Naive thymus-derived CD8-positive, alpha-beta T cell (primary cell): ENCODE measurements at places on chromosomes 13 and 19. TPM values are rescaled to one million over a fixed set of nuclear protein-coding genes. Genes with fewer than 3 reads are reported as not detected.

DNA sequence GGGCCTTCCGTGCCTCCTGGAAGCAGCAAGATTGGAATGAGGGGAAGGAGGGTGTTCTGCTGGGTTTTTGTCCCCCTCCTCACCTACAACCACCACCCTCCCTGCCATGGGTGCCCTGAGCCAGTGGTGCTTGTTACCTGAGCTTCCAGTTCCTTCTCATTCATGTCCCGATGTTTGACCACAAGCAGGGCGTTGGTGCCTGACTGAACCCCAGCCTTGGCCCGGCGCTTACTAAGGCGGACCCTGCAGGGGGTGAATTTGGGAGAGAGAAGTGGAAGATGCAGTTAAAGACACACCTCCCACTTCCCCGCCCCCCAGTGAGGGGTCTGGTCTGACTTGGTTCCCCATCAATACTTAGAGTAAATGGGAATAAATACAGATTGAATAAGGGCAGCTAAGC lies 4.3 kb downstream of the PAF1 start:
- peaks cover 25% of the 10 kb centered on the region for H3K4me1 ChIP-seq
- DNase-seq: no peak
- H3K36me3 ChIP-seq: no peaks in the 10 kb centered on the region

DNA sequence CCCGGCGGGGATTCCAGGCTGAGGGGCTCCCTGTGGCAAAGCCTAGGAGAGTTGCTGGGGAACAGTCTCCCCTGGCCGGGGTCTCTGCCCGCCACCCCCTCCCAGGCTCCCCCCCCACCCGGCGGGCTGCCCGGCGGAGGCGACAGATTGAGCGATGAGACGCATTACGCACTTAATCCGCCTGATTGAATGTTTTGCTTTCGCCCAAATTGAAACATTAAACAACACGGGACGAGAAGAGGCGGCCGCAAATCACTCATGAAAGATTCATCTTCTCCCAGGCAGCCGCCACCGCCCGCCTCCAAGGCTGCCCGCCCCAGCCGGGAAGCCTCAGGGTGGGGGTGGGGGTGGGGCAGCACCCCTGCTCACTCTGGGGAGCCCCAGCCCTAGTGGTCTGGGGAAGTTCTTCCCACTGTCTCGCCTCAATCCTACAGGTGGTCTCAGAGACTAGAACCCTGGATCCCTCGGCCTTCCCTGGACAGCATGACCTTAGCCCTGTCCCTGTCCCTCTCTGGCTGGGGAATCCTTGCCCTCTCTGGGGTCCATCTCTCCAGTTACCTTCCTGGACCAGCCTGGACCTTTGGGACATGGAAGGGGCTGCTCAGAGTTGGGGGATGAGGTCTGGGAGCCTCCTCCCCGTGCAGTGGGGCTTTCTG lies 7.6 kb upstream of the ERFL start:
- H3K4me3 ChIP-seq: no peak overlapping the region
- H3K27ac ChIP-seq: peak overlapping the region; percentile 93
- H3K36me3 ChIP-seq: no peaks in the 10 kb centered on the region
- H3K27me3 ChIP-seq: no peaks in the 10 kb centered on the region
- H3K4me1 ChIP-seq: peaks cover 34% of the 10 kb centered on the region

- no peaks in the 10 kb centered on the region for H3K36me3 ChIP-seq
- H3K27me3 ChIP-seq: peaks cover 32% of the 10 kb centered on the region
- H3K27ac ChIP-seq: no peak overlapping the region
- no peak overlapping the region for H3K4me3 ChIP-seq
- H3K4me1 ChIP-seq: no peaks in the 10 kb centered on the region
These were observed 12.9 kb downstream of the VSTM2B start for GRCh38 chr19:29538651-29539050.

GRCh38 chr19:28927456-28927855 lies 285.5 kb downstream of the UQCRFS1 start:
- peaks cover 14% of the 10 kb centered on the region for H3K27me3 ChIP-seq
- H3K36me3 ChIP-seq: no peaks in the 10 kb centered on the region
- H3K4me3 ChIP-seq: no peak overlapping the region

GRCh38 chr13:19950374-19950773 lies 8.2 kb upstream of the ZMYM2 start:
- no peak overlapping the region for H3K4me3 ChIP-seq
- DNase-seq: no peak
- peaks cover 5% of the 10 kb centered on the region for H3K27me3 ChIP-seq
- no peaks in the 10 kb centered on the region for H3K4me1 ChIP-seq

GRCh38 chr13:54210397-54211049 lies 1181.9 kb downstream of the OLFM4 start:
- H3K4me1 ChIP-seq: no peaks in the 10 kb centered on the region
- no peak for DNase-seq
- H3K36me3 ChIP-seq: no peaks in the 10 kb centered on the region
- no peak overlapping the region for H3K27ac ChIP-seq

DNA sequence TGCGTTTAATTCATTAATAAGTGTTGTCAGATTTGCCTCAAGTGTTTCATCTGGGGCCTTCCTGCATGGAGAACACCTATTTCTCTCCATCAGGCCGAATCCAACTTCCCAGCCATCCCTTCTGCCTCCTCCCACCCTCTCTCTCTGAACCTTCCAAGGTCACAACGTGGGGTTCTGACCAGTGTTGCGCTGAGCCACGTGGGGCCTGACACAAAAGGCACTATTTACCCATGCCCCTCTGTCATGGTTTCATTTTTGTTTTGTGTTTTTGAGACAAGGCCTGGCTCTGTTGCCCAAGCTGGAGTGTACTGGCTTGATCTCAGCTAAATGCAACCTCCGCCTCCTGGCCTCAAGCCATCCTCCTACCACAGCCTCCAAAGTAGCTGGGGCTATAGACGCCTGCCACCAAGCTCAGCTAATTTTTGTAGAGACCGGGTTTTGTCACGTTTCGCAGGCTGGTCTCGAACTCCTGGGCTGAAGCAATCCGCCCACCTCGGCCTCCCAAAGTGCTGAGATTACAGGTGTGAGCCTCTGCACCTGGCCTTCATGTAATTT lies 8.6 kb upstream of the IRGC start:
- no peak for DNase-seq
- no peak overlapping the region for H3K4me3 ChIP-seq
- H3K36me3 ChIP-seq: peaks cover 3% of the 10 kb centered on the region
- H3K27me3 ChIP-seq: peaks cover 8% of the 10 kb centered on the region
- H3K27ac ChIP-seq: no peak overlapping the region
- H3K4me1 ChIP-seq: no peaks in the 10 kb centered on the region

DNA sequence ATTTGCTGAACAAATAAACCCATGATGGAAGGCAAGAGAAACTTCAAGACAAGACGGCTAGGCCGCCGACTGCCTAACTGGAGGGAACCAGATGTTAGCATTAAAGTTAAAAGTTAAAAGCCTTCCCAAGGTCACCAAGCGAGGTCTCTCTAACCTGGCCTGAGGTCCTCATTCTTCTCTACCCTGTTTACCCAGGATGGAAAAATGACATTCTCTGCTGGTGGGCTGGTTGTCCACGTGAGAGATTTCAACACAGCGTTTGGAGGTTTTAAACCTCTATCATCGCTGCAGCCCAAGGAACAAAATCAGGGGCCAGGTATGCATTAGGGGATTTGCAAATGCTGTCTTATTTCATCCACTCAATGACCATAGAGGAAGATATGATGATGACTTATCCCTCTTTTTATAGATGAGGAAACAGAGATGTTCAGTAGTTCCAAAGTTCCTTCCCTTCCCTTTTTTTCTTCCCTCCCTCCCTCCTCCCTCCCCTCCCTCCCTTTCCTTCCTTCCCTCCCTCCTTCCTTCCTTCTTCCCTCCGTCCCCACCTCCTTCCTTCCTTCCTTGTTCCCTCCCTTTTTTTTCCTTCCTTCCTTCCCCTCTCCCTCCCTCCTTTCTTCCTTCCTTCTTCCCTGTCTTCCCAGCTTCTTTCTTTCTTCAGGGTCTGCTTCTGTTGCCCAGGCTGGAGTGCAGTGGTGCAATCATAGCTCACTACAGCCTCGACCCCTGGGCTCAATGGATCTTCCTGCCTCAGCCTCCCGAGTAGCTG lies 79.7 kb downstream of the INSR start:
- H3K27ac ChIP-seq: no peak overlapping the region
- no peak for DNase-seq
- H3K4me3 ChIP-seq: no peak overlapping the region
- H3K27me3 ChIP-seq: no peaks in the 10 kb centered on the region

- H3K36me3 ChIP-seq: no peaks in the 10 kb centered on the region
- H3K4me3 ChIP-seq: peak overlapping the region; percentile 16
- H3K27ac ChIP-seq: peak overlapping the region; percentile 29
These were observed 116.9 kb downstream of the KCTD12 start for GRCh38 chr13:76769271-76769791.

DNA sequence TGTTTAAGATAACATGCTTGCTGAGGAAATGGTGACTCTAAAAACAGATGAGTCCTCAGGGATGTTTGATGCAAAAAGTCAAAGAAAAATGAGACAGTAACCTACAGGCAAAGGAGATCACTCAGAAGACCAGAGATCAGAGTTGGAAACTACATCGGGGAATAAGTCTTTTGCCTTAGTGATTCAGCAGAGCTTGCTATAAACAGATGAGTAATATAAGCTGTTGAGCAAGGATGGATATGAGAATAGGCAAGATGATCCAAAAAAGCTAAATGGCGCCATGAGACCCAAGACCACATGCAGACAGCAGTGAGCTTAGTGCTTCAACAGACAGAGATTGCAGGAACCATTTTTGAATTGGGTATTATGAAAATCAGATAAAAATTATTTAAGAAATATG lies 168.6 kb downstream of the POSTN start:
- no peak overlapping the region for H3K27ac ChIP-seq
- H3K4me1 ChIP-seq: no peaks in the 10 kb centered on the region
- H3K4me3 ChIP-seq: no peak overlapping the region
- H3K27me3 ChIP-seq: no peaks in the 10 kb centered on the region

DNA sequence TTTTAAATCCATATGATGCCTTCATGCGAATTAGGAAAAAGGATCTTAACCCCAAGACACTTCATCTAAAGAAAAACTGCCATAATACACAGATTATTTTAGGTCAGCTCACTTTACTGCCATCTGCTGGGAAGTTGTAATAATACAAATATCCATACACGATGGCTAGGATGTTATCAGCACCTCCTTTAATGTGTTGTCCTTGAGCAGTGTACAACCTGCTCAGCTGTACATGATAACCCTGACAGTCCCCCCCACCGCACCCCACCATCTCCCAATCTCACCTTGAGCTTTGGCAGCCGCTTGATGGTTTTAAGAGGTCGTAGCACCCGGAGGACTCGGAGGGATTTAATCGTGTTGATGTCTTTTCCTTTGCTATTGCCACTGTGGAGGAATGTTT lies 112.2 kb downstream of the IER2 start:
- H3K4me1 ChIP-seq: peaks cover 17% of the 10 kb centered on the region
- H3K4me3 ChIP-seq: no peak overlapping the region
- H3K36me3 ChIP-seq: no peaks in the 10 kb centered on the region
- peak; percentile 57 for DNase-seq

DNA sequence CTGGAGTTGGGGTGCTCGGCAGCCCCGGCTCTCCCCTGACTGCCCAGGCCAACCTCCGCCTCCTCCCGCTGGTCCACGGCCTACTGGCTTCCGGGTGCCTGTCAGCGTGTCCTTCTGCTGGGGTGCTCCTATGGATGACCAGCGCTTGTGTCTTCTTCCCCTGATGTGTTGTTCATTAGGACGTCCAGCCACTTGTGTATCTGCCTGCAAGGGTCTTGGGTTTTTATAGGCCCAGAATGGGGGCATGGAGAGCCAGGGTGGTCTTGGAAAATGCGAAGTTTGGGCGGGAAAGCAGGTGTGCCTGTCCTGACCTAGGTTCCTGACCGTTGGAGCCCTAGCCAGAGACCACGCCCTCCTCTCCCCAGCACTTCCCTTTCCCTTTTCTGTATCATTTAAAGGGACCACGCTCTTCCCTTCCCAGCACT lies 139.8 kb downstream of the SLITRK5 start:
- no peak overlapping the region for H3K27ac ChIP-seq
- no peaks in the 10 kb centered on the region for H3K36me3 ChIP-seq
- H3K27me3 ChIP-seq: no peaks in the 10 kb centered on the region
- DNase-seq: no peak
- no peak overlapping the region for H3K4me3 ChIP-seq

- no peak overlapping the region for H3K4me3 ChIP-seq
- H3K27ac ChIP-seq: no peak overlapping the region
These were observed 115.8 kb downstream of the ZIC5 start for GRCh38 chr13:99855526-99856420.

GRCh38 chr13:86839221-86839620 lies 832.0 kb upstream of the SLITRK5 start:
- DNase-seq: no peak
- H3K27ac ChIP-seq: no peak overlapping the region
- H3K27me3 ChIP-seq: no peaks in the 10 kb centered on the region
- H3K4me1 ChIP-seq: no peaks in the 10 kb centered on the region

GRCh38 chr19:3346677-3347353 lies 19.6 kb upstream of the NFIC start:
- no peaks in the 10 kb centered on the region for H3K27me3 ChIP-seq
- DNase-seq: no peak
- peaks cover 3% of the 10 kb centered on the region for H3K4me1 ChIP-seq
- H3K4me3 ChIP-seq: no peak overlapping the region

DNA sequence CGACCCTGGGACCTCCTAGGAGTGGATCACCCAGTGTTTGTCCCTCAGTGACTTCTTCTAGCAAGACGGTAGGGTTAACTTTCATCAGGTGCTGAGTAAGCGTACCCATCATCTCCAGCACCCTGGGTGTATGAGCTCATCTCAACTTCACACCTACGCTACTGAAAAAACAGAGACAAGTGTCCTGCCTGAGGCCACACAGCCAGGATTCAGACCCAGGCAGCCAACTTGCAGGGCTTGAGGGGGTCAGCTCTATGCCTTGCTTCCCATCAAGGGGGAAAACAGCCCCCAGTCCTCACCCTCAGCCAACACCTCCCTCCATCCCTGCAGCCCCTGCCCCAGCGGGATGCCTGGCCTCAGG lies 4.6 kb downstream of the TLE2 start:
- no peak overlapping the region for H3K27ac ChIP-seq
- peaks cover 28% of the 10 kb centered on the region for H3K4me1 ChIP-seq
- H3K4me3 ChIP-seq: peak overlapping the region; percentile 69
- no peaks in the 10 kb centered on the region for H3K36me3 ChIP-seq

GRCh38 chr13:110536006-110536693 lies 25.4 kb downstream of the RAB20 start:
- peak overlapping the region; percentile 60 for H3K4me3 ChIP-seq
- H3K36me3 ChIP-seq: no peaks in the 10 kb centered on the region

GRCh38 chr19:51440846-51441409 lies 17.3 kb downstream of the SIGLEC8 start:
- peak overlapping the region; percentile 87 for H3K4me3 ChIP-seq
- peak overlapping the region; percentile 96 for H3K27ac ChIP-seq
- no peak for DNase-seq
- H3K27me3 ChIP-seq: peaks cover 7% of the 10 kb centered on the region
- peaks cover 42% of the 10 kb centered on the region for H3K4me1 ChIP-seq
- no peaks in the 10 kb centered on the region for H3K36me3 ChIP-seq

- H3K4me1 ChIP-seq: peaks cover 2% of the 10 kb centered on the region
- H3K4me3 ChIP-seq: no peak overlapping the region
- H3K27me3 ChIP-seq: no peaks in the 10 kb centered on the region
- DNase-seq: no peak
These were observed 12.1 kb downstream of the SMIM24 start for GRCh38 chr19:3468211-3468610.

The MYH14 gene
- total RNA-seq: not detected

The RTBDN gene
- not detected for total RNA-seq

The PALM gene
- total RNA-seq: not detected

The KASH5 gene
- not detected for total RNA-seq

The SMIM44 gene
- total RNA-seq: not detected

The ITGBL1 gene
- total RNA-seq: not detected

The SLC6A16 gene
- total RNA-seq: 6.9 TPM

The OR7C1 gene
- not detected for total RNA-seq
